ENCODE measurements at places on chromosomes 2 and 18. TPM values are rescaled to one million over a fixed set of nuclear protein-coding genes. Genes with fewer than 3 reads are reported as not detected.

DNA sequence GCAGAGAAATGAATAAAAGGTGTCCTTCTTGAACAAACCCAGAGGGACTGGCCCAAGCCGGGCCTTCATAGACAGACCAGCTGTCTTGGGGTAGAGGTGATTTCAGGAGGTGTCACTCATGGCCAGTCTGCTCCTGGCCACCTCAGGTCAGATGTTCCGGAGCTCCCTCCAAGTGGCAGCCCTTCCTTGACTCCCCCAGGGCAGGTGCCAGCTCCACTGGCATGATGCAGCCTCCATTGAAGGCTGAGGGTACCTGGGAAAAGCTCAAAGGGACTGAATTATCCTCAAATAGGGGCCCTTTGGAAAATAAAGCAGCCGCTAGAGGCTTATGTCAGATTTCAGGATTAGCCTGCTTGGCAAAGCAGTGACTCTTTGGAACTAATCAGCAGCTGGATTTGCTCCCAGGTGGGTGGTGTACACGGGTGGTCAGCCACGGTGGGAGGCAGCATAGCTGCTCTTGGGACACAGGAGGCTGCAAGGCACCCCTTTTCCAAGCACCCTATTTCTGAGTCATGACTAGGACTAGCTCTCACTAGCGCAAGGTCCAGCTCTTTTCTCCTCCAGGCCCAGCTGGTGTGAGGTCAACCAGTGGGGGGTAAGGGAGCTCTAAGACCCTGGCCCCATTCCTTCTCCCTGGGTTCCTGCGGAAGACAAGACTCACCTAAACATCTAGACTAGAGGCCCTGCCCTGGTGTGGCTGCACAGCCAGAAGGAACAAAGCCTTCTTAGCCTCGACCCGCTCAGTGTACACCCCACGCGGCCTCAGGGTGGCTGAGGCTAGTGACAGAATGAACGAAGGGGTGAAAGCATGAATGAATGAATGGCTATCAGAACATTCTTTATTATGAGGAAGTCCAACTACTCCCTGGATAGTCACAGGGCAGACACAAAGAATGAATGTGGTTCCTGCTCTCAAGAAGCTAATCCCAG lies 29.3 kb downstream of the HS1BP3 start:
- DNase-seq: no peak

DNA sequence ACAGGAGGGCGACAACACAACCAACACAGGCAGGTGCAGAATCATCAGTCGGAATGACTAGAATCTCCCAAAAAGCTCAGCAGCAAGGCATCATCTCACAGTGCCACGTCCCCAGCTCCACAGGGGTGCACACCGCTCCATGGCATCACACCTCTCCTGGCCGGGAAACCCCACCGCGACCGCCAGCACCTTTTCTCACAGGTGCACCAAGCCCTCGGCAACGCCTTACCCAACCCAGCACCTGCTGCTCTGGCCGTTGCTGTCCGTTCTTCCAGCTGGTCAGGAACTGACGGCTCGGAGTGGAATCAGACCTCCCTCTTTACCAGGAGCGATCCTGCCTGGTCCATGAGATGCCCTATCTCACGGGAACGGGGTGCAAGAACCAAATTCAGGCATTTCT lies 61.3 kb downstream of the ZNF516 start:
- no peak for DNase-seq

DNA sequence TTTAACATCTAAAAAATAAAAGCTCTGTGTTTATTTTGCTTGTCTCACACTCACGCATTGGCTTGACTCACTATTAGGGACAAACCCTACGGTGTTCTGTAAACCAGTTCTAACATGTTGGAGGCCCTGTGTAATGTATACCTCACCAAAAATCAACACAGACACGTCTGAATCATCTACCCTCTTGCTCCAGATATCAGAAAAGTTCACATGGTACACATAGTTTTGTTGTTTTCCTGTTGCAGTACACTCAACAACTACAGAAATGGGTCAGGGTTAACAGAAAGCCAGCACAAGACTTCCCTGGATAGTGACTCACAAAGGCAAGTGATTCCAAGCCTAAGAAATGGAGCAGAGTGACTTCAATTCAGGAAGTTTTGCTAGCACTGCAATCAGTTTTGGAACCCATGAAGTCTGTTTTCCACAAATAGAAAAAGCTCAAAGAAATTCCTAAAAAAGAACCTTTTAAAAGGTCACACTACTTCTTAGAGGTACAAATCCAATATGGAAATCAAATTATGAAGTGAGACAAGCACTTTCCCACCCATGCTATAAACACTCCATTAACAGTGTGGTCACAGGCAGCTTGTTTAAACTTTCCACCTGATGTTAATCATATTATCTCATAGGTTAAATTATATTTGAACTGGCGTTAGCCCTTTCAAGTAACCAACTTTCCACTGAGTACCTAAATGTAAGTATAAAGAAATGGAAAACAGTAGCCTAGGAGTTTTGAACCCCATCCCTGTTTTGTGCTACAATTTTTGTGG lies 87.4 kb downstream of the GAREM1 start:
- no peak for DNase-seq

GRCh38 chr2:24024996-24025663 lies 15.2 kb downstream of the MFSD2B start:
- no peak for DNase-seq

DNA sequence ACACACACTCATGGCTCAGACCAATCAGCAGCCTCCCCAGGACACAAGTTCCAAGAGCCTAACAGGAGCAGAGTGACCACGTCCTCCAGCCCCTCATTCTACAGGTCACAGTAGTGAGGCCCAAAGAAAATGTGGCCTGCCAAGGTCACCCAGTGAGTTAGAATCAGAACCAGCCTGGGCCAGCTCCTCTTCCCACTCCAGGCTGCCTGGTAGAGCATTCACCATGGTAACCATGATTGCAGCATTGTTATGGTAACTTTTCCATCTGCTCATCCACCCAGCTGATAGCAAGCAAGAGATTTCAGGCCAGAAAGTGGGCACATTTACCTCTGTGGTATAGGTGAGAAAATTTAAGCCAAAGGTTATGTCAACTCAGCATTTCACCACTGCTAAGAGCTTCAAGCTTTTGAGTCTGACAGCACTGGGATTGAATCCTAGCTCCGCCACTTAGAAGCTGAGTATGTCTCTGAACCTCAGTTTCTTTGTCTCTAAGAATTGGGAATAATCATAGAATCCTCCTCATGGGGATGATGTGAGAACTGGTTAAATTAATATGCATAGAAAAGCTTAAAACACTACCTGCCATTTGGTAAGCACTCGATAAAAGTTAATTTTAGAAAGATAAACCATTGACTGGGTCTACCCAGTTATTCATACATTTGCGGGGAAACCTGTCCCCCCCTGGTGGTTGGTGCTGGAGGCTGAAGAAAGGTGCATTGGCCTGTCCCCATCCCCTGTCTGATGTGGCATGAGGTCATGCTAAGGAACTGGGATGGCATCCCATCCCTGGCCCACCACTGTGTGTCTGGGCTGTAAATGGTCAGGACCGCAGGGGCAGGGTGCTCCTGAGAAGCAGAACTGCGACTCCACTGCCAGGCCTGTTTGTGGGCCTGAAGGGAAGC lies 181.5 kb downstream of the KLHL29 start:
- DNase-seq: no peak

DNA sequence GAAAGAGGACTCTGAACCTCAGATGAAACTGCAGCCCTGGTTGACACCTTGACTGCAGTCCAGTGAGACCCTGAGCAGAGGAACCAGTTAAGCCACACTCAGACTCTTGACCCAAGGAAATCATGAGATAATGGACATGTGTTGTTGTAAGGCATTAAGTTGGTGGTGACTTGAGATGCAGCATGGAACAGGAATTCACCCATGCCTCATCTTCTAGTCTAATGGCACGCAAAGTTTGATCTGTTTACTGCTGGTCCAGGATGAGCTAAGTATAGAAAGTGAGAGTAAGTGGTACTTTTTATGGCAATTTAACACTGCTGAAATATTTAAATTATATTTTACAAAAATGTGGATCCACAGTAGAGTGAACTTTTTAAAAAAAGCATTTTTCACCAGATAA lies 51.3 kb upstream of the LTBP1 start:
- no peak for DNase-seq

GRCh38 chr18:79567481-79568147 lies 112.0 kb upstream of the CTDP1 start:
- no peak for DNase-seq

DNA sequence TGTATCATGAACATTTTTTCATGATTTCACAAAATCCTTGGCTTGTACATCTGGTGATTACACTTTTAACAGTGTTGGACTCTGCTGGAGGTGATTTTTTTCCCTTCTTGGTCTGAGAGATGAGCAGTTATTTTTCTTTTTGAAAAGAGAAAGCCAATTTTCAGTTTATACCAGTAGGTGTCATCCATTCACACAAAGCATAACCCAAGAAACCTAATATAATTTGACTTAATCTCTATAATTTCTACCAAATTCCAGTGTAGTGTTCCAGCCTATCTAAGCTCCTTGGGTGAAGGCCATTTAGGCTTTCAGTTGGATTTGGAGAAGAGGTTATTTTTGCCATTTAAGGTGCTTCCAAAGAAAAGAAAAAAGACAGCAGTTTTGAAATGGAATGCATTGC lies 7.7 kb upstream of the ICOS start:
- no peak for DNase-seq

DNA sequence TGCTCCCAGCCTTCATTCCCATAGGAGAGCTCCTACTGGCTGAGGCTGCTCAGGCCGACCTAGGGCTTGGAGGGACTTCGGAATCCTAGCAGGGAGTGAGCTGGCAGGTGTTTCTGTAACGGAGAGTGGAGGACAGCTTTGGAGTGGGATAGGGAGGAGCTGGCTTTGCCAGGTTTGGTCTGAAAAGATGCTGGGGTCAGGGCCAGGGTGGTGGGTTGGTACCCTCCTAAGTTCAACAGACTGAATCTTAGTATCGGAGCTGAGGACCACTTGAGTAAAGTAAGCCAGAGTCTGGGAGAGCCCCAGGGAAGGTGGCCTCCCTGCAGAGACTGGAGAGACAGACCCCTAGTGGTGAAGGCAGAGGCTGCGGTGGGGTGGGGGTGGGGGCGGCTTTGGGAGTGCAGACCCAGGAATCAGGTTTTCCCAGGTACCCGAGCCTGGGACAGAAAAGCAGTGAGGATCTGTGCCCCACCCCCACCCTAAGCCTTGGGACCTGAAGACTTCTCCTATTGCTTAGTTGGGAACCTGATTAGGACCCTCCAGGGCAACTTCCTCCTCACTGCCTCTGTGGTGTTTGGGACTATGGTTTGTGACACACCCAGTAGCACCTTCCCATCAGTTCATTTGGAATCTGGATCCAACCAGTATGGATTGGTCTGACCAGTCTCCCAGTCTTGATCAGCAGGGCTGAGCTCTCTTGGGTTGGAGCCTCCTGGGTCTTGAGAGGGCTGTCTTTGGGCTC lies 3.0 kb downstream of the CNNM4 start:
- no peak for DNase-seq

GRCh38 chr18:77108001-77108692 lies 24.4 kb downstream of the MBP start:
- DNase-seq: no peak

DNA sequence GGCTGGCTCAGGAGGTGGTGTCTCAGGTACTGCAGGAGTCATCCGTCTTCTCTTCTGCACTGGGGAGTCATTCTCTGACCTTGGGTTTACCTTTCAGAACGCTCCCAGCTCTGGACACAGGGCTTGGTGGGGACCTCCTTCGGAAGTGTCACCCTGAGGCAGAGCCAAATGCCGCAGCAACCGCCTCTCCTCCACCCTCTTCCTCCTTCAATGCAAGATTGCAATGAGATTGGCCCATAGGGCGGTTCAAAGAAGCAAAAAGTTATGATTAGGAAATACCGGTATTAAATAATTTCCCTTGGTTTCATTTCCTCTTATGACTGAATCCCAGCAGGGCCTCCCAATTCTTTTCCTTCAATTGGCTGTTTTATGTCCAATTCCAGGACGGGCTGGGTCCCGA lies 178.8 kb downstream of the ACKR3 start:
- DNase-seq: no peak

DNA sequence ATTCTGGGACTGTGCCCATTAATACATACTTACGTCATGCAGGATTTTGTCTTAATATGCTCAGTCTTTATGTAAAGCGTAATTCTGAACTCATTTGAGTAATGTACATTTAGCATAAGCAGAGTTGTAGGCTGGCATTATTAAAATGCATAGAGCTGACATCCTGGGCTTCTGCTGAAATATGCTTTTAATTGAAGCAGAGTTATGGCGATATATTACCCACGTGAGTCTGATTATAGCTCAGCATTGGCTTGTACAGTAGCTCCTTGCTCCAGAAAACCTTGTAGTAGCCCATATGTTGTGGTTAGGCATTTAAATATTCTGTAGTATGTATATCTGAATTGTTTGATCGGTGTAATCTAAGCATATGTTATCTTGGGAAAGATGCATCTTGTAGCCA lies 233.9 kb downstream of the PTGR3 start:
- DNase-seq: no peak

DNA sequence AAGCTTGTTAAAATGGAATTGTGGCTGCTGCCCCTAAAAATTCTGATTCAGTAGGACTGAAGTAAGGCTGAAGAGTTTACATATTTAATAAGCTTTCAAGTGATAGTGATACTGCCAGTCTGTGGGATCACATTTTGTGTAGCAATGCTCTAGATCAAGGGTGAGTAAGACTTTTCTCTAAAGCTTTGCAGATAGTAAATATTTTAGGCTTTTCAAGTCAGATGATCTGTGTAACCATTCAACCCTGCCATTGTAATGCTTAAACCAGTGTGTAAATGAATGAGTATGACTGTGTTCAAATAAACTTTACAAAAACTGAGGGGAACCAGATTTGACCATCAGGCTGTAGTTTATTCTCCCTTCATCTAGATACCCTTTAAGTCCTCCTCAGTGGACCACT lies 92.7 kb downstream of the PIK3C3 start:
- no peak for DNase-seq

UGT1A3 gene
- not detected for total RNA-seq

EDAR gene
- total RNA-seq: not detected

COA5 gene
- total RNA-seq: 54.2 TPM

EVA1A gene
- 0.77 TPM for total RNA-seq

RNF125 gene
- total RNA-seq: 3.4 TPM

INHA gene
- 1.6 TPM for total RNA-seq

IL1F10 gene
- total RNA-seq: not detected

FSIP2 gene
- 2.4 TPM for total RNA-seq
